Hair follicle dermal papilla cell (primary cell): ENCODE measurements at places on chromosomes 7 and 10. TPM values are rescaled to one million over a fixed set of nuclear protein-coding genes. Genes with fewer than 3 reads are reported as not detected.

NUDCD3 gene
- total RNA-seq = 65.1 and 68.0 TPM in 2 replicates

AZGP1 gene
- total RNA-seq = 0.12 TPM in 1 of 2 replicates, not detected in the other

RELN gene
- 0.16 and 0.24 TPM in 2 replicates for total RNA-seq

PRKAR1B gene
- 8.7 and 9.2 TPM in 2 replicates for total RNA-seq

CRHR2 gene
- not detected in 2 replicates for total RNA-seq

SYT15B gene
- total RNA-seq = under 0.01 TPM in 1 of 2 replicates, not detected in the other

PON1 gene
- total RNA-seq = not detected in 2 replicates

GPRIN2 gene
- total RNA-seq = not detected in 2 replicates

SLC25A28 gene
- total RNA-seq = 18.0 and 19.5 TPM in 2 replicates

WEE2 gene
- total RNA-seq = under 0.01 TPM in 1 of 2 replicates, not detected in the other

FEZF1 gene
- total RNA-seq = not detected in 2 replicates

MSMB gene
- total RNA-seq = not detected in 2 replicates

PNLIPRP2 gene
- total RNA-seq = not detected in 2 replicates
